ENCODE measurements at places on chromosomes 2 and 18.
A peak's percentile ranks its signal among the peaks of the same experiment; 100 is the strongest.

DNA sequence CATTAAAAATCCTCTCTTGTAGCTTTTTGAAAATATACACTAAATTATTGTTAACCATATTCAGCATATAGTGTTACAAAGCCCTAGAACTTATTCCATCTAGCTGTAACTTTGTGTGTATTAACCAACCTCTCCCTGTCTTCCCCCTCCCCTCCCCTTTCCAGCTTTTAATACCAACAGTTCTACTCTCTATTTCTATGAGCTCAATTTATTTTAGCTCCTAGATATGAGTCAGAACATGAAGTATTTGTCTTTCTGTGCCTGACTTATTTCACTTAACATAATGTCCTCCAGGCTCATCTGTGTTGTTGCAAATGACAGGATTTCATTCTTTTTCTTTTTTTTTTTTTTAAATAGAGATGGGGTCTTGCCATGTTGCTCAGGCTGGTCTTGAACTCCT lies 45.1 kb downstream of the GPD2 start:
- no peak for DNase-seq

DNA sequence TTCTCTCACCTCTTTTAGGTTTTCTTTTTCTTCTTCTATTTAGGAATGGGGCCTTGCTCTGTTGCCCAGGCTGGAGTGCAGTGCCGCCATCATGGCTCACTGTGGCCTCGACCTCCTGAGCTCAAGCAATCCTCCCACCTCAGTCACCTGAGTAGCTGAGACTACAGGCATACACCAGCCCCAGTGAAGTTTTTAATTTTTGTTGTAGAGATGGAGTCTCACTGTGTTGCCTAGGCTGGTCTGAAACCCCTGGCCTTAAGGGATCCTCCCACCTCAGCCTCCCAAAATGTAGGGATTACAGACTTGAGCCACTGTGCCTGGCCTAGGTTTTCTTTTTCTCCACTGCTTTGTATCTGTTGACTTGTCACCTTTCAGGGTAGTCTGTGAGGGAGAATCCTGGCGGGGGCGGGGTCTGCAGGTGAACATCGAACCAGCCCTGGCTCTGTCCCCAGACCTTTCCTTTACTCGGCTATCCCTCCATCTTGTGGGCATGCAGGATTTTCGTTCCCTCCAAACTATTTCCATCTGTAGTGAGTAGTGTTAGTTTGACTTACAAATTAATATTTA lies 21.7 kb downstream of the NCK2 start:
- DNase-seq = no peak

DNA sequence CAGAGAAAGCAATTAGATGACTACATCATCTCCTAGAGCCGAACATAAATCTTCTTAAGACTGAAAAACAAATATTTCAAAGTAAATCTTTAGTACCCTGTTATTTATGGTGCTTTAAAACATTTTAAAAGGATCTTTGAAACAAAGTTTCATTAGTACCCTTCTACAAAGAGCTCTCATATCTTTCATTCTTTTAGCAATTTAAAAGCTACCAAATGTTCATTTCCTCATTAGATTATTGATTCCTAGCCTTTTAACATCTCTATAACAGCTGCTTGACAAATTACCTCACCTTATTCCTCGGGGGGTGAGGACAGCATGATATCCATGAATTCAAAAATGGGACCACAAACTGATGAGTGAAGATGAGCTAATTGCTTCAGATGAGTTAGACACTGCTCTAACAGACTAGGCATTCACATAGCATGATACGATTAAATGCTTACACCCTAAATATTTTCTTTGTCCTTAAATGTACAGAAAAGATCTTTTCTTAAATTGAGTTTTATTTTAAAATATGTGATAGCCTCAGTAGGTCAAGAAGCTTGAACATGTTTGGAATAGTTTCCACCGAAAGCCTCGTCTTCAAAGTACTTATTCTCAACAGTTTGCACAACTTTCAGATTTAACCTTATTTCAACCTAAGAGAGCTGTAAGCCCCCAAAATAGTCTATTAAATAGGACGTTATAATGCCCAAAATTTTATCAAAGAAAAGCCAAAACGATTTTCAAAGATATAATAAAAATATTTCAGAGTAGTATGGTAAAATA lies 2.1 kb downstream of the ATAD2B start:
- DNase-seq = no peak

GRCh38 chr18:23143815-23144261 lies 8.6 kb downstream of the CABLES1 start:
- no peak for DNase-seq

GRCh38 chr18:23143016-23143814 lies 7.9 kb downstream of the CABLES1 start:
- DNase-seq = no peak

DNA sequence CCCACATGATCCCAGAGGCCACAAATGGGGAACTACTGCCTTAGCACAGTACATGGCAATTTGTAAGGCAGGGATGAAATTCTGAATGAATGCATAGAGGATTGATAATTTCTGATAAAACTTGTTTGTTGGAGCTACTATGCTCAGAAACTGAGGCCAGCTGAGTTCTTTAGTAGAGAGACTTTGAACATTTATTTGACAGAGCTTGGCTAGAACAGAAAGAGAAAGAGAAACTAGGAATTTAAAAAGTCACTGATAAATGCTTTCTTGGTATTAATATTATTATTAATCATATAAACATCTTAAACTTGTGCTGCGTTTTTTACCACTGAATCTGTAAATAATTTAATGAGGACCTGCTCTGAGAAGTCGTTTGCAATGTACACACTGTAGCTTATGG lies 923.7 kb upstream of the CNTNAP5 start:
- DNase-seq = no peak

- no peak for DNase-seq
These were observed 98.9 kb downstream of the MYT1L start for GRCh38 chr2:2232167-2232566.

DNA sequence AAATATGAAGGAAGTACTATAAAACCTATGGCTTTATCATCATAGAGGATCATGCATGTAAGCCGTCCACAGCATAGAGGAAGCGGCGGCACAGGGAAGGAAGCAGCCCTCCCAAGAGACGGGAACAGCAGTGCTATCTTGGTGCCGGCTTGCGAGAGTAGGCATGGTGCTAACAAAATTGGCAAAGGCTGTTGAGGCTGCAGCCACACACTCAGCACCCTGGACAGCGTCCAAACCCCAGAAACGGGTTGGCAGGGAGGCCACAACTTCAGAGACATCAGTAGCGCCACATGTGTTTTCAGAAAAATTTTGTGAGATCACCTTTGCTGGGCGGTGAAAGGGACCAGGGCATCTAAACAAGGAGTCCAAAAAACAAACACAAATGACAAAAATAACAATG lies 37.7 kb downstream of the NETO1 start:
- DNase-seq = no peak

GRCh38 chr2:64482765-64483504 lies 29.0 kb downstream of the LGALSL start:
- no peak for DNase-seq

GRCh38 chr18:51278045-51278649 lies 80.7 kb upstream of the MEX3C start:
- DNase-seq = no peak

DNA sequence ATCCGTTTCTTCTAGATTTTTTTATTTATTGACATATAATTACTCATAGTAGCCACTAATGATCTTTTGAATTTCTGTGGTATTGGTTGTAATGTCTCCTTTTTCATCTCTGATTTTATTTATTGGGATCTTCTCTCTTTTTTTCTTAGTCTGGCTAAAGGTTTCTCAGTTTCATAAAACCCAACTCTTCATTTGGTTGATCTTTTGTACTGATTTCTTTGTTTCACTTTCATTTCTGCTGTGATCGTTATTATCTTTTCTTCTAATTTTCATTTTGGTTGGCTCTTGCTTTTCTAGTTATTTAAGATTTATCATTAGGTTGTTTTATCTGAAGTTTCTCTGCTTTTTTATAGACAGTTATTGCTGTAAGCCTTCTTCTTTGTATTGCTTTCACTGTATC lies 463.6 kb upstream of the CRIM1 start:
- DNase-seq = no peak

DNA sequence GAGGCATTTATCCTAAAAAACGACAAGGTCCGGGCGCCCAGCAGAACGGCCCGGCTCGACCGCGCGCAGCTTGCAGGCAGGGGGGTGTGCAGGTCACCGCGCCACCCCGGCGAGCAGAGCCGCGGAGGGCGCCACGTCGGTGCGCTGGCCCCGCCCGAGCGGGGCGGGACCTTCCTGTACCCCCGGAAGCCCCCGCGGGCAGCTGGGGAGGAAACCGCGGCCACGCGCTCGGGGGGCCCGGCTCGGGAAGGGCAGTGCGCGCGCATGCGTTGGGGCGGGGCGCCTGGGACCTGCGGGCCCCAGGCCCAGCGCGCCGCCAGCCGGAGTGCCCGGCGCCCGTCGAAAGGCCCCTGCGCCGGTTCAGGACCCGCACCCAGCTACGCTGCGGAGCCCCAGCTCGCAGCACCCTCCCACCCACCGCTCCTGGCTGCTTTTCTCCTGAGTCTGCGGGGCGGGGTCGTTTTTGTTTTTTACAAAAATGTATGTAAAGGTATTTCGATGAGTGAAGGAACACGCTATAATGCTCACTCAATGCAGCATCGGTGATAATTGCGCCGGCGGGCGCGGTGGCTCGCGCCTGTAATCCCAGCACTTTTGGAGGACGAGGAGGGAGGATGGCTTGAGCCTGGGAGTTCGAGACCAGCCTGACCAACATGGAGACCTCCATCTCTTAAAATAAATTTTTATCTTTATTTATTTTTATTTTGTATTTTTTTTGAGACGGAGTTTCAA lies 47.7 kb upstream of the POMC start:
- DNase-seq = peak; percentile 70

DNA sequence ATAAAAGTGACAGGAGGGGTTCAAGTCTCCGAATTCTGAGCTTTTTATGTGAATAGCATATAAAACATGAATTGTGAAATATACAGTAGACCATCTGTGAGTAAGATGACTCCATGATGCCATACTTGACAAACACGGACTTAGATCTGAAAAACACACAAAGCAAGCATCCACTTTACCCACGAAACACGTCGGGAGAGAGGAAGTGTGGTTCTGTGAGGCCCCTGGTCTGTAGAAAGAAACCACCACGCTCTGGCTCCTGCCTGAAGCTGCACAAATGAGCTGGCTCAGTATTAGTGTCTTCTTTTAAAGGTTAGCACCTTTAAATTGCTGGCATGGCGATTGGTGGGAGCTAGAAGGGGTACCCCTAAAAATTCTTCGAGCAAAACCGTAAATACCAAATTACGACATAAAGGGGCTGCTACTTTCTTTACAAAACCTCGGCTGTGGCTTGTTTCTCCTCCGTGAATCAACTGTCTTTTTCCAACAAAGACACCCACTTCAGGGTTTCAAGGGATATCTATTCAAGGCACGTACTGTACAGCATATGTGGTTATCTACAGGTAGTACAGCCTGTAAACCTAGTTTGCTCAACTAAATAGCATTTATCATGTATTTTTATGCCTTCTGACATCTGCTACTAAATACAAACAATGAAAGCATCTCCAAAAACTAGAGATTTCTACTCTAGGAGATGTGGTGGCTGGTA lies 70.9 kb downstream of the AFF3 start:
- no peak for DNase-seq

GRCh38 chr18:61544178-61544577 lies 210.9 kb downstream of the CDH20 start:
- DNase-seq = no peak

DNA sequence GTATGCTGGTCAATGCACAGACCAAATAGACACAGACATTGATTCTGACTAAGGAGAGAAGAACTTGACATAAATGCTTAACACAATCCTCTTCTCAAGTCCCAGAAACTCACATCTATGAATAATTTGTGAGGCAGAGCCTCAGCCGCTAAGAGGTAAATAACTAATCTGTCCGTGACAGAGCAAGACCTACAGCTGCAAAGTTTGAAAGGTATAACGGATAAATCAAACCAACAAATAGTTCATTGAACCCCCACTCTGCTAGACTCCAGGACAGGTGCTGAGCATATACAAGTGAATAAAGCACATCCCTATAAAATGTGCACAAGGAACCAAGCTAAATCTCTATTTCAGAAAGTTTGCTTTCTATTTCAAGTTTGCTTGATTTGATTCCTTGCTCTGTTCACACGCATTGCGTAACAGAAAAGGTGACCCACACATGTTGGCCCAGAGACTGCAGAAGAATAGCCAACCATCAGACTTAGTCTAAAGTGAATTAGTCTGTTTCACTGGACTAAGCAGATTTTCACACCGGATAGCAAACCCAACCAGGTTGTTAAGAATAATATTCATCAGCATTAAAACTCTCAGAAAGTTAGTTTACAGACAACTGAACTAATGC lies 51.7 kb downstream of the NCKAP5 start:
- no peak for DNase-seq

- DNase-seq = no peak
These were observed 144.1 kb downstream of the FAM210A start for GRCh38 chr18:13582178-13582670.

GRCh38 chr18:42561521-42561920 lies 554.0 kb downstream of the RIT2 start:
- DNase-seq = no peak

DNA sequence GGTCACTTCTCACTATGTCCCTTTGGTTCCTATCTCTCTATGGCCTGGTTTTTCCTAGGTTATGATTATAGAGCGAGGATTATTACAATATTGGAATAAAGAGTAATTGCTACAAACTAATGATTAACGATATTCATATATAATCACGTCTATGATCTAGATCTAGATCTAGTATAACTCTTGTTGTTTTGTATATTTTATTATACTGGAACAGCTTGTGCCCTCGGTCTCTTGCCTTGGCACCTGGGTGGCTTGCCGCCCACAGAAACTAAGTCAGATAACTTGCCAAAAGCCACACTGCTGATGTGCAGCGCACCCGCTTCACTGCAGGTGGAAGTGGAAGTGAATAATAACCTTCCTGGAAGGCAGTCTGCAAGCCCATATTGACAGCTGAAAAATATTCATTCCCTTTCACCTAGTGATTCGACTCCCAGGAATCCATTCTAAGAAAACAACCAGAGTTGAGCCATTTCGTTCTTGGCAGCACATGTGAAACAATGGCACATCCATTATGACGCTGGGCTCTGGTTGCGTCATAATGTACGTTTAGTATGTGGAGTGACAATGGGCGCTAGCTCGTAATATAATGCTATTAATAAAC lies 725 bp upstream of the ANKRD53 start:
- DNase-seq = no peak

DNA sequence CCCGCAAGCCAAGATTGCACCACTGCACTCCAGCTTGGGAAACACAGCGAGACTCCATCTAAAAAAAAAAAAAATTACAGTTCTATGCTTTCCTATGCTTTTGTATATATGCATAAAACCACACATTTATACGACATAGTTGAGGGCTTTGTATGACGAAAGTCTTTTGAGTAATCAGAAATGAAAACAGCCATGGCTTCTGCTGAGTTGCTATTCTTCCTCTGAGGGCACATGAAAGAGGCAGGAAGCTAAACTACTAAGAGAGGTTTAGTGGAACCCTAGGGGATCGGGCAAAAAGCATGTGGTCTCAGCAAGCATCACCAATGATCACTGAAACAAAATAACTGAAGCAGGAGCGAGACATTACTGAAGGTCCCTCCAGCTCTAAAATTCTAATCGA lies 99.6 kb downstream of the ZAP70 start:
- DNase-seq = no peak

GRCh38 chr2:189153619-189154018 lies 25.9 kb downstream of the COL5A2 start:
- DNase-seq = no peak

Data from stimulated activated naive CD4-positive, alpha-beta T cell (primary cell).